Effector memory CD4-positive, alpha-beta T cell (primary cell): ENCODE measurements at places on chromosomes 12 and 14.

GRCh38 chr14:94345344-94346064 lies 22.4 kb upstream of the SERPINA6 start:
- peak; percentile 30 for DNase-seq

DNA sequence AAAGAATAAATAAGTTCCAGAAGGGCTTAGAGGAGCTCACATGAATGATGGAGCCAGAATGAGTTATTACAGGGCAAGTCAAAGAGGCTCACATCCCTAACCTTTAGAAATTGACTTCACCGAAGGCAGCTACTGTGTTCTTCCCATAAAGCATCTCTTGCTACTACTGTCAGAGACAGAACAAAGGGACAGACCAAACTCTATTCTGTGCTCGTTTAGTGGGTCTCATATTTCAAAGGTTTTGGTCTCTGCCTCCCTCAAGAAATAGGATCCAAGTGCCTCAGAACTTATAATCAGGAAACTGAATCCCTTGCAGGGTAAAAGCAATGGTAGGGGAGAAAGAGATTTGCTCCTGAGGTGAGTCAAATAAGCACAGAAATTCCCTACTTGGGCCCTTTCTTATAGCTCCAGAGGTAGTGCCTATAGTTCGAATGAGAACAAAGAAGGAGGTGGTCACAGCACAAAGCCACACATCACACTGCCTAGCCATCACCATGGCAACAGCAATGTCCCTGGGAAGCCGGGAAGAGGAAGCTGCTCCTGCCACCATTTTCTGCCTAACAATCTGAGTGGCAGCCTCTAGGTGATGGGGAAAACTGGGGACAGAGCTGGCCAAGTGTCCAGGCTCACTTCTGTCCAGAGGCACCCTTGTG lies 294.9 kb downstream of the FOXN3 start:
- no peak for DNase-seq

DNA sequence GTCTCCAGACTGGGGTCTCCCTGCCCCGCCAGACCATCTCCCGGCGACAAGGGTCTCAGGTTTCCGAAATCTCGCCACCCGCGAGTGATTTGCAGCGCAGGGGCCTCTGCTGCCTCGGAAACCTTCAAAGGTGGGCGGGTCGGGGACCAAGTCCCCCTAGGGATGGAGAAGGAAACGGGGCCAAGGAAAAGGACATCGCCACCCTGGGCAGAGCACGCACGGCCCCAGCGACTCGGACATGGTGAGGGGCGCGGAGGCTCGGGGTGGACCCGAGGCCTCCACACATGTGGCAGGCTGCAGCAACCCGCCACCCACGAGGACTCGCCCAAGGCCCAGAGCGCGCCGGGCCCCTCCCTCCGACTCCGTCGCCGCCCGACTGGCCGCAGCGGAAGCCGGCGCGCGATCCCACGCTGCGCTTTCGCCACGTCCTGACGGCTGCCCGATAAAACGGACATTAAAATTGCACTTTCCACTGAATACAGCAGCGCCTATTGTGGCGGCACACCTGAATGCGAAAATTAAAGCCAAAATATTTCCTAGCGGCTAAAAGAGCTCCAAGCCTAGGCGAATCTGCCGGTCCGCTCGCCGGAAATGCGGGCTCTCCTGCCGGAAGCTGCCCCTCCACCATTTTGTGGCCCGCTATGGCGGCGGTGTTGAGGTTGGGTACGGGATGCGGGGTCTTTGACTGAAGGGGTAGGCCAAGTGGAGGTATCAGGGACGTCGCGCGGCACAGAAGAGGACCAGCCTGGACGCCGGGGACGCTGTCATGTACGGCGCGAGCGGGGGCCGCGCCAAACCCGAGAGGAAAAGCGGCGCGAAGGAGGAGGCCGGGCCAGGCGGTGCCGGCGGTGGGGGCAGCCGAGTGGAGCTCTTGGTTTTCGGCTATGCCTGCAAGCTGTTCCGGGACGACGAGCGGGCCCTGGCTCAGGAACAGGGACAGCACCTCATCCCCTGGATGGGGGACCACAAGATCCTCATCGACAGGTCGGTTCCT lies at the start of gene SFSWAP:
Gene SFSWAP, plus strand, starts transcription at position 627 of the 994 bp plus-strand sequence. Its CDS starts 140 bp downstream, at position 767.
- DNase-seq, result peak; percentile 64

DNA sequence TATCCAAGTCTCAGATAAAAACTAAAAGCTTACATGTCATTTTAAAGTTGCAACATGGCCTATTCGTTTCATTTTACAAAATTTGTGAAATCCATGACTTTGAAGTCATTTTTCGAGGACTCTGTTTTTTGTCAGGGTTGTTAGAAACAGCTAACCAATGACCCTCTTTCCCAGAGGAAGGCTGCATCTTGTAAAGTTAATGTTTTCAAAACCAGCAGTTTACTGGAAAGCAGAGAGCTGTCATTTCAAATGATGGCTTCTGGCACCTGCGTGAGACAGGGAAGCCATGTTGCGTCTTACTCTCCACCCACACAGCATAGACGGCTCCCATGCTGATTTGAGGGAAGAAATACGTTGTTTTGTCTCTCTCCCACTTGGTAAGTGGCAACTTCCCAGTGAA lies 50.1 kb upstream of the RTRAF start:
- DNase-seq, result no peak

DNA sequence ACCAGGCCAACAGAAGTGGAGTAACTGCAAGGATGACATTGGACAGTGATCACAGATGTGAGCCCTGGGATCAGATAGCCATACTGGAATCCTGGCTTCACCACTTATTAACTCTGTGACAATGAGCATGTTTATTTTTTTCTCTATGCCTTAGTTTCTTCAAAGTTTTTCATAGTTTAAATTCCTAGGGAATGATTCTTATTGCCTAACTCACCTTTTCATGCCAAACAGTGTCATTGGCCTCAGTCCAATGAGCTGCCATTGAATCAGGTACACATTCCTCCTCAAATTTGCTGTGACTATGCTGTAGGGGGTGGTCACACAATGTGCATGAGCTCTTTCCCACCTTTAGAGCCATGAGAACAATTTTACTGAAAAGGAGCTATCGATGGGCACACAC lies 342.3 kb downstream of the SYT1 start:
- no peak for DNase-seq

GRCh38 chr14:25537846-25538455 lies 488.0 kb upstream of the STXBP6 start:
- DNase-seq, result no peak

DNA sequence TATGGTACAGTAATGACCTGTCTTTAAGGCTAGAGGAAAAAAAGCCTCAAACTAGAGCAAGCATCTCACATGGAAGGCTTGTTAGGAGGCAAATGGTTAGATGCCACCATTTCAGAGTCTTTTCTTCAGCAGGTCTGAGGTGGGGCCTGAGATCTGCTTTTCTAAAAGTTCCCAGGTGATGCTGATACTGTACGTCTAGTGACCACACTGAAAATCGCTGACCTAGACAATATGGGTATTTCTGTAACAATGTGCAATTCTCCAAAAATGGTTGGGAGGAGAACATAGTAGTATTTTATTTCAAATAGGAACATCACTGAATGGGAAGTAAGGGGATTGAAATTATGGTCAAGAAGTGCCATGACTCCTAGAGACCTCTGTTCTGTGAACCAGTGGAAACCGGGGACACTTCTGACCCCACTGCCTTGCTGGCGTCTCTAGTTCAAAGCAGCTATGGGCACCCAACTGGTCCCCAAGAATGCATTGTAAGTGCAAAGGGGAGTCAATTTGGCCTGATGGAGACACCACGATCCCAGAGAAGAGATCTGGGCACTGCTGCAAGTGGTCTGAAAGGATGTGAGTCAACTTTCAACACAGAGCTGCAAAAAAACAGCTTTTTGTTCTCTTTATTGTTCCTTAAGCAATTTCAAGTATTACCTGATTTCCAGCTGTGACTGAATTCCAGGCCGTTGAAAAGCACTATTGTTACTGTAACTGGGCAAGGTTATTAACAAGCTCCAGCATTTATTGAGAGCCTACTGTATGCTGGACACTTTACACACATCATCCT lies 54.4 kb upstream of the PLEKHG7 start:
- no peak for DNase-seq

DNA sequence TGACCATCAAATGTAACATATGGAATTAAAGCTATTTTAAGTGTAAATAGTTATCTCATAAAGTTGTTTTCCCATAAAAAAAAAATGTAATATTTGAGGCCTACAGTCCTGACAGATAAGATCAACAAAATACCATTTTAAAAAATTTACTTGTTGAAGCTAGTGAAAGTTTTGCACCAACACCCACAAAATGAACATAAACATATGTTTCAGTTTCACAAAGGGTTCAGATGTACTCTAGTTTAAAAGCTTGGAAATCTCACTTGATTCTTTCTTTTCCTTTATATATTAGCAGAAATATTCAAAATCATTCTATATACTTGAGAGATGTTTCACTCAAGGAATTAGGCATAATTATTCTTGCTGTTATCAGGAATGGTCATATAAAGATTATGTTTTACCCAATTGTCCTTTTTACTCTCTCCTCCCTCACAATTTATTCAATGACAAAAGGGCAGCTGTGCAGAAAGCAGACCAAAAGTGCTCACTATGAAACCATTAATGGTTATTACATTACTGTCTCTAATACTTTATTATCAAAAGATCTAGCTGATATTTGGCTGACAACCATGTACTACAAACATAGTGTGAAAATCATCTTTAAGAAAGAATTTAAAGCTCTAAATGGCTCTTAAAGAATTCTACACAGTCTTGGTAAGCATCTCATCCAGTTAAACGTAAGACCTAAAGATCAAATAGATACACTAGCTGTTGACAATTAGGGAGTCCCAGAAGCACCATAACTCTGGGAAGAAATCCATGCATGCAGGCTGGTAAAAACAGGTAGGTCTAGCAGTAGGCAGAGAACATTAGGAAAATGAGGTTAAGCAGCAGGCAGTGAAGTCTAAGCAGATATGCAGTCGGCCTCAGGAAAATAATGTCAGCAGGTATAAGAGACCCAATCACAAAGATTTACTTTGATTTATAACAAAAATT lies 28.8 kb downstream of the KIF21A start:
- no peak for DNase-seq

DNA sequence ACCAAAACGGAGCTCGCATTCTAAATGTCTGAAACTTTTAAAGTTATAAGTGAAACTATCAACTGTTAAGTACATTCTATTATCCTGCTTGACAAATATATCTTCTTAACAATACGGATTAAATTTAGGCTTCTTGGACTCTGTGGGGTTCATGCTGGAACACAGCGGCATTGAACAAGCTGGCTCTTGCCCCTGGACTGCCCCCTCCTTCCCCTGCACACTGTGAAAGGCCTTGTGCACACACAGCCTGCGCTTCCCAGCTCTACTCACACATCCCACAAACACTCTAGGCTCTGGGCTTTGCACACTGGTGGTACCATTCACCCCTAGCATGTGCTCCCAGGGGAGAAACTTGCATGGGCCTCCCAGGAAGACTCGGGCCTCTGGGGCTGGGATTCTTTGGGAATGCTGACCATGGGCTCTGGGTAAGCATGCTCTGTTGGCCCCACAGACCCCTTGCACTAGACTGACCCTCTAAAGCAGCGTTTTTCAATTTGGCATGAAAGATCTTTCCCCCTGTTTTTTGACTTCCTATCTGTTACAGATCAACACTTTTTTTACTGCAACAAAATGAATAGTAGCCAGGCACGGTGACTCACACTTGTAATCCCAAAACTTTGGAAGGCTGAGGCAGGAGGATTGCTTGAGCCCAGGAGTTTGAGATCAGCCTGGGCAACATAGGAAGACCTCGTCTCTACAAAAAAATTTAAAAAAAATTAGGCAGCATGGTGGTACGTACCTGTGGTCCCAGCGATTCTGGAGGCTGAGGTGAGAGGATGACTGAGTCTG lies 96.2 kb upstream of the CPM start:
- DNase-seq, result no peak

- DNase-seq, result no peak
Measured at GRCh38 chr14:36070031-36070719, 106.3 kb downstream of the PTCSC3 start.

DNA sequence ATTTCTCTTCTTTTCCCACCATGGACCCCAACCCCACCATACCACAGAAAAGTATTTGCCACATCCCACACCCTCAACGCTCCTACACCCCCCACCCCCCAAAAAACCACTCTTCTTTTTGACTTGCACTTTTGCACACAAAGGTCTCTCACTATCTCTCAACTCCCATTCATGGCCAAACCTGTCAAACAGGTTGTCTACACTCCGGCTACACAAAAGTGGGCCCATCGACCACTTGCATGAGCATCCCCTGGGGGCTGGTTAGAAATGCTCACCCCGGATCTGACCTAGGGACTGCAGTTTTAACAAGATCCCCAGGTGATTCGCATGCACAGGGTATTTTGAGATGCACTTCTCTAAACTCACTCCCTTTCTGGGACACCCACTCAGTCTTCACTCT lies 248.2 kb downstream of the DPF3 start:
- no peak for DNase-seq

GRCh38 chr12:130247634-130248237 lies 85.5 kb downstream of the FZD10 start:
- no peak for DNase-seq

GRCh38 chr12:132171293-132171967 lies 27.2 kb downstream of the NOC4L start:
- DNase-seq, result no peak

DNA sequence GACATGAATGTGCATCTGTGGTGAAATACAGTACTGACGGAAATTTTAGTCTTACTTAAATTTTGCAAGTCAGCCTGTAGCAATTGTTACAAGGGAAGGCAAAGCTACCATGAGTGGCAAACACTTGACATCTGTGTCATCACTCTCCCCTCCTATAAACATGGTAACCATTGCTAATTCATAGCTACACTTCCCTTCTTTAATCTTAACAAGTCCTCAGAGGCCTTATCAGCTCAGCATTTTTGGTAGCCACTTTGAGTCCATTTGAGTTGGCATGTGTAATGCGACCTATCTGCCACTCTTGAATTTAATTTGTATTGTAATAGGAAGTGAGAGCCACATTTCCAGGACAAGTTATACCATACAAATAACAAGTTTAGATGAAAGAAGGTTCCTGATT lies 218.1 kb downstream of the RMST start:
- no peak for DNase-seq

DNA sequence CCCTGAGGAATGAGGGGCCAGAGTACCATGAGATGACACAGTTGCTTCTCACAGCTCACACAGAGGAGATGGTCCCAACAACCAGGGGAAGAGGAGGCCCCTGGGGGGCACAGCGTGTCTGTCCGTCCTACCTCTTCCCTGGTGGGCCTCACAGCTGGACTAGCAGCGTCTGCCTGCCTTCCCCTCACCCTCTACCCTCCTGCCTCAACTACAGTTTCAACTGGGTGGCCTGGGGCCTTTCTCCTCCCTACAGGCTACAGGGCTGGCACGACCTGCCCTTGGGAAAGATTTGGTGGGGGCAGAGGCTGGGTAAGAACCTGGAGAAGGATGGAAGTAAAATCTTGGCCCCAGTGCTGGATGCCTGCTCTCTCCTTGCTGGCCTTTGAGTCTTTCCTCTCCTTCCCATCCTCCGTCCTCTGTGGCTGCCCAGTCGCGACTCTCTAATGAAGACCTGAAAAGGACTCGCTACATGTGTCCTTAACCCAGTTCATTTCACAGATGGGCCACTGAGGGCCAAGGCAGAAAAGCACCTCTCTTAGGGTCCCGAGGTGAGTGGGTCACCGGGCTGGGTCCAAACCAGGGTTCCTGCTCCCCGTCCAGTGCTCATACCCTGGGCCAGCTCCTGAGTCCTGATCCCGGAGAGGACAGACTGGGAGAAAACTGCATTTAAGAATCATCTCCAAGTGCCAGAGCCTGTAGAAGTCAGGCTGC lies 232.5 kb downstream of the BCL11B start:
- no peak for DNase-seq

- no peak for DNase-seq
Measured at GRCh38 chr12:7123806-7124522, 4.7 kb downstream of the RBP5 start.
